Esophagus squamous epithelium (tissue), 5 donors: ENCODE measurements at places on chromosomes 4 and X.

GRCh38 chrX:989959-990510 lies 222.4 kb downstream of the CRLF2 start:
- peak; percentile 77 for DNase-seq

- DNase-seq = no peak
Measured at GRCh38 chr4:154189346-154189745, 302.3 kb downstream of the DCHS2 start.

- no peak for DNase-seq
Measured at GRCh38 chrX:102067966-102068723, 57.3 kb upstream of the TCEAL2 start.

DNA sequence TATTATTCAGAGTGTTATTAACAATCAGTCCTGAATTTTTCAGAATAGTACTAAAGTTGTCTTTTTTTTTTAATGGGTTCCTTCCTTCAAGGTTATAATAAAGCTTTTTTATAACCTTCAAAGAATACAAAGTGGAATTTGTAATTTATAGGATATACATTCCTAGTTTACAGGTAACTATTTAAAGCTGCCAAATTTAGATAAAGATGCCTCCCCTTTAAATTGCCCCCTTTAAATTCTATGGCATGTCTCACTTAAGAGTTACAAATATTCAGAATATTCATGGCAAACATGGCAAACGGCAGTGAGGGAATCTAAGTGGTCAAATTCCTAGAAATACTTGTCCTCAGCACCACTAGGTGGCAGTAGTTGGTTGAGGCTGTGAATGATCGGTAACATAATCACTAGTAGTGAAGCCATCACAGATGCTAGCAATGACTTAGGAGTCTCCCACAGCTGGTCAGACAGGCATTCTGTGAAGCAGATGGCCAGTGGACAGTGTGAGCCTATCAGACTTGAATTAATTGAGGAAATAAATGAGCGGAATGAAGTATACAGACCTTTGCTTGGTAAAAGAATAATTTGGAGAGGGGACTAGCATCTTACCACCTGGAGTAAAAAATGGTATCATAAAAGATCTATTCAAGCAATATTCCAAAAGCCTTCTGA lies 86.4 kb downstream of the CBR4 start:
- DNase-seq = no peak

GRCh38 chrX:39772057-39772832 lies 325.5 kb downstream of the BCOR start:
- DNase-seq = no peak

GRCh38 chr4:145218251-145218650 lies 37.9 kb upstream of the OTUD4 start:
- DNase-seq = no peak

GRCh38 chrX:21158678-21159077 lies 215.5 kb upstream of the CNKSR2 start:
- no peak for DNase-seq
